ENCODE measurements at places on chromosomes 2 and 18.
A peak's percentile ranks its signal among the peaks of the same experiment; 100 is the strongest.

DNA sequence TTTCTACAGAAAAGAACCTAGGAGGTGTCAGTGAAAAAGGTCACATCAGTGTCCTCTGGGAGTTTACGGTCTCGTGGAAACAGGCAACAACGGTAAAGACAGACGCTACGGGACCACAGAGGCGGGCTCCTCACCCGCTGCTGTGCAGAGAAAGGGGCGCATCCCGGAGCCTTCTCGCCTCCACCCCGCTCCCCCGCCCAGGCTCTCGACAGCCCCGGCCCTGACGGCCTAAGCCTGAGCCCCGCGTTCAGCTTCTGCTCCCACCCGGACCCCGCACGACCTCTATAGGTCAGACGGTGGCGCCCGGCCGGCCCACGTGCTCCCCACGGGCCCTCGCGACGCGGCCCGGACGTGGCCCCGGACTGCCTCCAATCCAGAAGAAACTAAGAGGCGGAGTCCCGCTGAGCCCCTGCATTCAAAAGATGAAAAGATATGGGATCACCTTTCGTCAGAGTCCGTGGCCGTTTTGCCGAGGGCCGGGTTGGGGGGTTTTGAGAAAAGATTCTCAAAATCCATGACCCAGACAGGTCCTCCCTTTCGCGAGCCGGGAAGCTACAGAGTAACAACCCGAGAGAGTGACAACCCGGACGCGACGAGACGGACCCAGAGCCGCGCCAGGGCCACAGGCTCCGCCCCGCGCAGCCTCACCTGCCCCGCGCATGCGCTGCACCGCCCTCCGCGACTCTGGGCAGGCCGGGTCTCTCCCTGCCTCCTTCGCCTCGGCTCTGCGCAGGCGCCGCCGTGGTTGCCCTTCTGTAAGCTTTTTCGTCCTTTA is at the start of gene ZC3H8:
Gene ZC3H8, minus strand, starts transcription at position 577 of the 775 bp plus-strand sequence. Its CDS starts 61 bp downstream, at position 516.
- peak; percentile 98 for DNase-seq

GRCh38 chr18:59155153-59155552 is 15.5 kb downstream of the SEC11C start:
- DNase-seq: no peak

GRCh38 chr2:212477571-212477970 is 61.0 kb downstream of the ERBB4 start:
- DNase-seq: no peak

DNA sequence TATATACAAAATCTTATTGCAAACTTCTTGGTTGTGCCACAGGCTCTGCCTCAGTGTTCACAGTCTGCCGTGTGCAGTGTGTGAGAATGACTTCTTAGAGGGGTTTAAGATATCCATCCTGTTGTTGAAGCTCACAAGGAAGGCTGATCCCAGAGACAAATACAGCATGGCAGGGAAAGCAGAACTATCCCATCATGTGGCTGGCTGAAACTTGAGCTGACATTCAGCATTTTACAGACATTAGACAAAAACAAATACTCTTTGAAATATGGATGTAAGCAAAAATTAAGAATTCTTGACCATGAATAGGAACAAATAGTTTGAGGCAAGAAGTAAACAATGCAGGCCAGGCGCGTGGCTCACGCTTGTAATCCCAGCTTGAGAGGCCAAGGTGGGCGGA is 12.9 kb upstream of the PUM2 start:
- no peak for DNase-seq

GRCh38 chr2:136766073-136766404 is 694 bp downstream of the THSD7B start:
- no peak for DNase-seq

- no peak for DNase-seq
Measured at GRCh38 chr18:46619559-46619958, 37.5 kb downstream of the LOXHD1 start.

DNA sequence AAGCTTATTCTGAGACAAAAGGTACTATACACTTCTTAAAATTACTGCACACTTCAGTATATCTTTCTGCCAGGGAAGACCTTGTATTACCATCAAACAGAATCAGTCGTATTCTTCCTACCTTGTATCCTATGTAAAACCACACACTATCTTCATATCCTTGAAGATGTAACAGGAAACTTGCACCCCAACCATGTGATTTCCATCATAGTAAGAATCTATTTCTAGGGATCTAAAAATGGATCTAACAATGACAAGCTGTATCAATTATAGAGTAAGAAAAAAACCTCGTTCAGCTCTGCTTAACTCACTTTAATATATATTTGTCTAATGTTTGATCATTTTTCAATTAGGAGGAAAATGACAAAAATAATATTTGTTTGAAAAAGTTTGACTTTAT is 60.2 kb downstream of the WDR75 start:
- DNase-seq: no peak

DNA sequence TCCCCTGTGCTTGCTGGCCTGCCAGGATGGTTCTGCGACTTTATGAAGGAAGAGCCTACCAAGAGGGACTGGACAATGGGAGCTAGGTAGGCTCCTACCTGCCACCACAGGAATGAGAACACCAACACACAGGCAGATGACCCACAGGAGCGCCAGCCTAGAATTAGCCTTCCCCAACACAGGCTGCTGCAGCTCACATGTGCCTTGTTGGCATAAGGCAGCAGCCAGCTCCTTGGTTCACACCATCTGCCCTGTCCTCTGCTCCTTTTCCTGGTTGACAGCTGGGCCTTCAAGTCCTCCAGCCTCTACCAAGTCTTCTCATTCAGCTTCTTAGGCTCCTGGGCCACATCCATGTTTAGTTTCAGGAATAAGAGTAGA is 705.4 kb upstream of the RAB6C start:
- DNase-seq: no peak

DNA sequence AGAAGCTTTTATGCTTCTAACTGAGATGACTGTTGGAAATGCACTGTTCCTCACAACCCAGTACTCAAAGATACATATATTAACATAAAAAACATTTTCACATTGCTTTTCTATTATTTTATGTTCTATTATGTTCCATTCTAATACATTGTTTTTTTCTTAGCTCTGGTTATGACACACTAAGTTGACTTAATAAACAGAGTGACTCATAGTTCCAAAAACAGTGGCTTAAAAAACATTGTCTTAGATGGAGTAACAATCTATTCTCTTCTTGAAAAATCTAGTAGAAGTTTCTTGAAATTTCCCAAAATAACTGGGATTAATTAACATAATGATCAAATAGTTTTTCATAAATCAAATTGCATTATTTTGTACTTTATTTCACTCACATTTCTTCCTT is 328.2 kb upstream of the LRATD1 start:
- DNase-seq: no peak

- DNase-seq: no peak
Measured at GRCh38 chr2:198214114-198214596, 409.8 kb downstream of the PLCL1 start.

GRCh38 chr2:132550946-132551345 is 119.1 kb downstream of the LYPD1 start:
- DNase-seq: no peak

DNA sequence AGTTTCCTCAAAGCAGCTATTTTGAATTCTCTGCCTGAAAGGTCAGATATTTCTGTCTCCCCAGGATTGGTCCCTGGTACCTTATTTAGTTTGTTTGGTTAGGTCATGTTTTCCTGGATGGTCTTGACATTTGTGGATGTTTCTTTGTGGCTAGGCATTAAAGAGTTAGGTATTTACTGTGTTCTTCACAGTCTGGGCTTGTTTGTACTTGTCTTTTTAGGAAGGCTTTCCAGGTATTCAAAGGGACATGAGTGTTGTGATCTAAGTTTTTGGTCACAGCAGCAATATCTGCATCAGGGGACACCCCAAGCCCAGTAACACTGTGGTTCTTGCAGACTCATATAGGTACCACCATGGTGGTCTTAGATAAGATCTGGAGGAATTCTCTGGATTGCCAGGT is 11.8 kb downstream of the MYO3B start:
- DNase-seq: no peak

GRCh38 chr2:214676421-214677089 is 132.9 kb downstream of the BARD1 start:
- no peak for DNase-seq

GRCh38 chr2:46674488-46674887 is 195.1 kb downstream of the TMEM247 start:
- no peak for DNase-seq

- DNase-seq: no peak
Measured at GRCh38 chr2:181954538-181954883, 31.1 kb upstream of the PPP1R1C start.

Data from activated CD4-positive, alpha-beta T cell treated with anti-CD3 and anti-CD28 coated beads, Interleukin-2, Interleukin-6, amounts not matched to agents 100 ng/mL and 50 ng/mL, durations not matched to agents 16 hours and 8 hours (primary cell).